Neural crest cell (in vitro differentiated cells): ENCODE measurements at places on chromosomes 12 and 14. TPM values are rescaled to one million over a fixed set of nuclear protein-coding genes. Genes with fewer than 3 reads are reported as not detected.

DNA sequence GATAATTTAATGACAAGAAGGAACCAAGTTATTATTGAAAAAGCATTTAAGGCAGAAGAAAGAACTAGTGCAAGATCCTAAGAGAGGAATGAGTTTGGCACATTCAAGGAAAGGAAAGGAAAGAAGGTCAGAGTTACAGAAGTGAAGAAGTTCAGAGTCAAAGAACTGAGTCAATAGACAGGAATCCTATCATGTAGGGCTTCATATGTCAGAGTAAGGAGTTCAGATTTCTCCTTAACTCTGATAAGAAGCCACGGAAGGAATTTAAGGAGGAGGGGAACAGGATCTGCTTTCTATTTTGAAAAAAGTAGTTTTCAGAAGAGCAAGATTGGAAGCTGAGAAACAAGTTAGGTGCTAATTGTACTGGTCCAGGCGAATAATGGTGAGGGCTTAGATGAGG is 223.1 kb upstream of the FOXN3 start:
- H3K36me3 ChIP-seq, result no peaks in the 10 kb centered on the region
- no peaks in the 10 kb centered on the region for H3K27me3 ChIP-seq
- H3K27ac ChIP-seq, result no peak overlapping the region
- DNase-seq, result no peak
- H3K4me1 ChIP-seq, result no peaks in the 10 kb centered on the region
- H3K4me3 ChIP-seq, result no peak overlapping the region

GRCh38 chr12:24307153-24307552 is 357.7 kb upstream of the SOX5 start:
- peaks cover 15% of the 10 kb centered on the region for H3K4me1 ChIP-seq
- no peak for DNase-seq
- no peak overlapping the region for H3K4me3 ChIP-seq
- H3K36me3 ChIP-seq, result peaks cover 3% of the 10 kb centered on the region

GRCh38 chr12:88958946-88959345 is 378.7 kb upstream of the KITLG start:
- no peak overlapping the region for H3K27ac ChIP-seq
- H3K27me3 ChIP-seq, result no peaks in the 10 kb centered on the region
- H3K4me3 ChIP-seq, result no peak overlapping the region
- peaks cover 23% of the 10 kb centered on the region for H3K4me1 ChIP-seq
- no peaks in the 10 kb centered on the region for H3K36me3 ChIP-seq

DNA sequence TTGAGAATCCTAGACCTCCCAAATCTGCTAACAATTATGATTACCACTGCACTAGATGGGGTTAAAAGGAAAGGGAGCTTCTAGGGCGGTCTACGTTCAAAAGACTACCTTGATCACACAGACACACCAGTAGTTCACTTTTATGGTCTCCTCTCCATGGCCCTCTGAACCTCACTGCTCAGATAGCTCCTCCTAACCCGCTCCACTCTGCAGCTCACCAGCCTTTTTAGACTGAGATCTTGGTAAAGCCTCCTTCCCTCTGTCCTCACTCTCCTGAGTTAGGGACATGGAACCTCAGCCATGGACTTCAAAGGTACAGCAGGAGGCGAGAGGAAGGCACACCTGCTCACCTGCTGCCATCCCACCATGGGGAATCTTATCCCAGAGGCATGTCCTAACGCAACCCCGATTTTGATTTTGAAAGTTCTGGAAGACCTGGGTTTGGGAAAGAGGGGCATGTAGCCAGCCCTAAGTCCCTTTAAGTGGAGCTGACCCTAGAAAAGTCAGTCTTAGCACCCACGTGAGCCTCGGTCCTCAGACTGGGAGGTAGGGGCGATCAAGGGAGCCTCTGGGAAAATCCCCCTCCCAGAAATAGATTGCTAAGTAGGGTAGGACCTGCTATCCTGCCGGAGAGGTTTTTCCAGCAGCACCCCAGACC is 1.3 kb downstream of the ZNF219 start:
- no peak for DNase-seq
- H3K27me3 ChIP-seq, result peaks cover 18% of the 10 kb centered on the region
- H3K4me1 ChIP-seq, result peaks cover 69% of the 10 kb centered on the region
- H3K27ac ChIP-seq, result peak overlapping the region; percentile 99

GRCh38 chr12:75553398-75553797 is 42.0 kb upstream of the KRR1 start:
- H3K27me3 ChIP-seq, result no peaks in the 10 kb centered on the region
- no peak overlapping the region for H3K27ac ChIP-seq
- H3K36me3 ChIP-seq, result no peaks in the 10 kb centered on the region
- no peak for DNase-seq
- no peak overlapping the region for H3K4me3 ChIP-seq

GRCh38 chr14:85811340-85811739 is 281.4 kb downstream of the FLRT2 start:
- H3K27ac ChIP-seq, result no peak overlapping the region
- no peaks in the 10 kb centered on the region for H3K27me3 ChIP-seq
- H3K4me3 ChIP-seq, result no peak overlapping the region

DNA sequence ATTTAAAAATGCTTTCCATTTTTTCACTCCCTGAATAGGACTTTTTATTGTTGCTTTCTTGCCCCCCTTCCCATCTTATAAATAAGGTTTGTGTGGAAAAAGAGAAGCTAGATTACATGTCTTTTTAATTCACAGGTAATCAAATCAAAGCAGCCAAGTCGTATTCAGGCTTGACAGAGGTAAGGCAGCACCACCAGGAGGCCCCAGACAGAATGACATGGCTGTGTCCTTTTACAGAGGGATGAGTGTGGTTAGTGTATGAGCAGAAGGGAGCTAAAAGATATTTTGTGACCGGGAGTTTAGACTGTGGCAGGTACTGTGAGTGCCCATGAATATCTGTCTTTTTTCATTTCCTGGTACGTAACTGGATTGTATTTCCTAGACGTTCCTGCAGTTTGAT is 596.1 kb downstream of the ETNK1 start:
- no peak overlapping the region for H3K27ac ChIP-seq
- no peak for DNase-seq
- H3K27me3 ChIP-seq, result no peaks in the 10 kb centered on the region
- no peaks in the 10 kb centered on the region for H3K36me3 ChIP-seq
- H3K4me1 ChIP-seq, result no peaks in the 10 kb centered on the region

GRCh38 chr12:124592481-124593160 is 25.2 kb upstream of the NCOR2 start:
- H3K27ac ChIP-seq, result no peak overlapping the region
- no peaks in the 10 kb centered on the region for H3K27me3 ChIP-seq
- H3K4me1 ChIP-seq, result peaks cover 9% of the 10 kb centered on the region
- H3K36me3 ChIP-seq, result peaks cover 3% of the 10 kb centered on the region

- no peaks in the 10 kb centered on the region for H3K36me3 ChIP-seq
- DNase-seq, result no peak
- peaks cover 5% of the 10 kb centered on the region for H3K4me1 ChIP-seq
- H3K27me3 ChIP-seq, result no peaks in the 10 kb centered on the region
- no peak overlapping the region for H3K27ac ChIP-seq
Measured at GRCh38 chr12:25794571-25794970, 163.9 kb upstream of the RASSF8 start.

- no peak overlapping the region for H3K4me3 ChIP-seq
- H3K4me1 ChIP-seq, result peaks cover 5% of the 10 kb centered on the region
- no peaks in the 10 kb centered on the region for H3K27me3 ChIP-seq
Measured at GRCh38 chr12:67747869-67748742, 99.6 kb downstream of the DYRK2 start.

DNA sequence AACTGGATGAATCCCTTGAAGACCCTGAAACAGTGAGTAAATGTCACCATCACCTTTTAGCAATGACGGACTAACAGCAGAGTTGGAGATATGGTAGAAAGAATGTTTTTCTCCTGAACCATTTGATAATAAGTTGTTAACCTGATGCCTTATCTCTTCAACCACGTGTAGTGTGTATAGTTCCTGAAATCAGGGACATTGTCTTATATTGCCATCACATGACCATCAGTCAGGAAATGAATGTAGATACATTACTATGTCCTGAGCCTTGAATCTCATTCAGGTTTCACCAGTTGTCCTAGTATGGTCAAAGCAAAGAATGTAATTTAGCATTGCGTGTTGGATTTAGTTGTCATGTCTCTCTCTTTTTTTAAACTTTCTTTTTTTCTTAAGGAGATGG is 15.7 kb downstream of the ATP6V0A2 start:
- H3K4me1 ChIP-seq, result no peaks in the 10 kb centered on the region
- no peaks in the 10 kb centered on the region for H3K27me3 ChIP-seq
- H3K36me3 ChIP-seq, result peaks cover 11% of the 10 kb centered on the region
- DNase-seq, result no peak
- no peak overlapping the region for H3K4me3 ChIP-seq

DNA sequence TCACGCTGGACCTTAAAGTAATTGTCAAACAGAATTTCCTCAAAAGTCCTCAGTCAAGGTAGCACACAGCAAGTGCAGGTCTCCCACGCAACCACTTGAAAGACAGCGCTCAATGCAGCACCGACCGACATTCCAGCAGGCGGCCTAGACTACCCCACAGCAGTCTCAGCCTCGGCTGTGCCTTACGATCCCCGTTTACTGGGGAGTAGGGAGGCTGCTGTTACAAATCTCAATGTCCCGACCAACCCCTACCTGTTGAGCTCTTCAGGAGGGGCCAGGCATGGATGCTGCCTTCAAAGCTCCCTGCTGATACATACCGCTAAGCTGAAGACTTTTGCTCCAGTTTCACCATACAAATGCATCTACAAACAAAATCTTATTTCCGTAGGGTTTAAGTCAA is 21.8 kb downstream of the VPS37B start:
- peaks cover 66% of the 10 kb centered on the region for H3K4me1 ChIP-seq
- peak overlapping the region; percentile 52 for H3K4me3 ChIP-seq
- peaks cover 3% of the 10 kb centered on the region for H3K36me3 ChIP-seq
- peak overlapping the region; percentile 5 for H3K27ac ChIP-seq
- no peaks in the 10 kb centered on the region for H3K27me3 ChIP-seq

DNA sequence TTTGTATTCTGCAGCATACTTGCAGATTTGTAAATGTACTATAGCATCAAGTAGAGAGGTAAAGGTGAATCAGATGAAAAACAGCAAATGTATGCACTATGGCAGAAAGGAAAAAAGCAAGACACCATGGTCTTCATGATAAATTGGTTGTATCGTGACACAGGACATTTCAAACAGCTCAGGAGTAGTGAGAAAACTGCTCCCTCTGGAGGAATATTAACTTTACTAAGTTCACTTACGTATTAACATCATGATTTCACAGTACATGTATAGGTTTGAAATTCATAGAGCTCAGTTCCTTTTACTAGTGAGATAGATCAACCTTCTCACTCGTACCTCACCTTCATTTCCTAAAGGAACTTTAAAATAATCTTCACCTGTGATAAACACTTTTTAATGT is 6.5 kb downstream of the MBIP start:
- H3K4me1 ChIP-seq, result peaks cover 20% of the 10 kb centered on the region
- peaks cover 10% of the 10 kb centered on the region for H3K36me3 ChIP-seq
- DNase-seq, result no peak
- H3K27me3 ChIP-seq, result no peaks in the 10 kb centered on the region
- H3K4me3 ChIP-seq, result no peak overlapping the region

DNA sequence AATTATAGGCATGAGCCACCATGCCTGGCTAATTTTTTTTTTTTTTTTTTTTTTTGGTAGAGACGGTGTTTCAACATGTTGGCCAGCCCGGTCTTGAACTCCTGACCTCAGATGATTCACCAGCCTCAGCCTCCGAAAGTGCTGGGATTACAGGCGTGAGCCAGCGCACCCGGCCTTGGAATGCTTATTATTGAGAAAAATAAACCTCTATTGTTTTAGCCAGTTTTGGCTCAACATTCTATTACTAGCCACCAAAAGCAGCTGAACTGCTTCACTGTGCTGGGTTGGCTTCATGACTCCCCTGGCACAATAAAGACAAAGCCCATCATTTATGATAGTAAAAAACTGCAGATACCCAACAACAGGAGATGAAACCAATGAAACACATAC is 93.5 kb upstream of the CEP83 start:
- H3K27ac ChIP-seq, result no peak overlapping the region
- no peak overlapping the region for H3K4me3 ChIP-seq
- no peak for DNase-seq

- H3K36me3 ChIP-seq, result no peaks in the 10 kb centered on the region
- DNase-seq, result no peak
- no peak overlapping the region for H3K4me3 ChIP-seq
- H3K4me1 ChIP-seq, result peaks cover 6% of the 10 kb centered on the region
- no peak overlapping the region for H3K27ac ChIP-seq
Measured at GRCh38 chr12:131636940-131637750, 73.7 kb upstream of the SFSWAP start.

DNA sequence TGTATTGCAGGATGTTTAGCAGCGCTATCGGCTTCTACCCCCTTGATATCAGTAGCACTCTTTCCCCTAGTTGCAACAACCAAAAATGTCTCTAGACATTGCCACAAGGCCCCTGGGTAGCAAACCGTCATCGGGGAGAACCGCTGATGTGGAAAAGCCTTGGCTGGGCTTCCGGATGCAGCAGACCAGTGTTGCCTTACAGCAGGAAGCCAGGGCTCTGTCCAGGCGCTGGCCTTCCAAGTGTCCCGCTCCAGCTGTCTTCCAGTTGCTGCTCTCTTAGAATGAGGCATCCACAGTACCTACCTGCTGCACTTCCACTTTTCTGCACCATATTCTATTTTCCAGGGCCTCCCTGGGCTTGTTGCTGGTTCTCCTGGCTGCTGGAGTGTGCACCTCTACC is 22.6 kb upstream of the SLC10A1 start:
- peak overlapping the region; percentile 22 for H3K27ac ChIP-seq
- no peak overlapping the region for H3K4me3 ChIP-seq
- no peaks in the 10 kb centered on the region for H3K36me3 ChIP-seq
- peaks cover 23% of the 10 kb centered on the region for H3K4me1 ChIP-seq
- H3K27me3 ChIP-seq, result no peaks in the 10 kb centered on the region

GRCh38 chr12:2998789-2999264 is 39.6 kb downstream of the TEAD4 start:
- H3K4me3 ChIP-seq, result no peak overlapping the region
- peaks cover 3% of the 10 kb centered on the region for H3K36me3 ChIP-seq
- no peaks in the 10 kb centered on the region for H3K27me3 ChIP-seq
- H3K27ac ChIP-seq, result peak overlapping the region; percentile 35
- no peaks in the 10 kb centered on the region for H3K4me1 ChIP-seq

DNA sequence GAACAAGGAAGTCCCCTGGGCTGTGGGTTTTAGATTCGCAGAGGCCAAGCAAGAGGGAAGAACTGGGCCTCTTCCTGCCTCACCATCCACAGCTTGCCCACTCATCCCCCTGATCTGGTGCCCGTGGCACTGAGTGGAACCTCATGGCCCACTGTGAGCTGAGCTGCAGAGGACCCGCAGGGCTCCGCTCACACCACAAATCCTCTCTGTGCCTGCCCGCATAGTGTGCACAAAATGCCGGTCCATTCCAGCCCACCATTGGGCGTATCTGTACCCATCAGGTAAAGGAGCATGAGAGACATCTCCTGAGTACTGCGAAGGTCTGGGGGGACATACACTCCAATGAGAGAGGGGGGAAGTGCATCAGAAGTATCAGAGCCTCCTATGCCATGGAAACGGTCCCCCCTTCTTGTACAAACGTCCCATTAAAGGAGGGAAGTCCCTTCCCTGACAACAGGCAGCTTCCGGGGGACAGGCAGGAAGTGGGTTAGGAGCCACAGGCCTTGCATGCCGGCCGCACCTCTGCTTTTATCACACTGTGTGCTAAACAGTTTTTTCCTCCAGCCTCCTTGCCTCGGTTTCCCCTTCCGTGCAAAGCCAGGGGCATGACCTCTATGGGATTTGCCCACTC is 309.4 kb upstream of the DIO3 start:
- no peak for DNase-seq
- peaks cover 11% of the 10 kb centered on the region for H3K4me1 ChIP-seq
- H3K27ac ChIP-seq, result no peak overlapping the region
- no peak overlapping the region for H3K4me3 ChIP-seq

GRCh38 chr14:74389980-74390379 is 36.0 kb downstream of the SYNDIG1L start:
- H3K4me3 ChIP-seq, result no peak overlapping the region
- no peak overlapping the region for H3K27ac ChIP-seq
- no peaks in the 10 kb centered on the region for H3K36me3 ChIP-seq
- H3K4me1 ChIP-seq, result peaks cover 12% of the 10 kb centered on the region
- peaks cover 2% of the 10 kb centered on the region for H3K27me3 ChIP-seq

CPNE6 gene
- total RNA-seq, result not detected in 2 replicates

ABHD4 gene
- 11.2 and 11.6 TPM in 2 replicates for total RNA-seq

FITM1 gene
- total RNA-seq, result 0.42 and 0.66 TPM in 2 replicates

WNT5B gene
- total RNA-seq, result 14.0 and 14.2 TPM in 2 replicates

ENDOU gene
- not detected in 2 replicates for total RNA-seq

CARMIL3 gene
- 9.3 and 9.4 TPM in 2 replicates for total RNA-seq
